Stimulated activated CD4-positive, alpha-beta T cell treated with anti-CD3 and anti-CD28 coated beads, Interleukin-15, amount 100 ng/mL, for 24 hours (primary cell): ENCODE measurements at places on chromosomes 2 and 18.

DNA sequence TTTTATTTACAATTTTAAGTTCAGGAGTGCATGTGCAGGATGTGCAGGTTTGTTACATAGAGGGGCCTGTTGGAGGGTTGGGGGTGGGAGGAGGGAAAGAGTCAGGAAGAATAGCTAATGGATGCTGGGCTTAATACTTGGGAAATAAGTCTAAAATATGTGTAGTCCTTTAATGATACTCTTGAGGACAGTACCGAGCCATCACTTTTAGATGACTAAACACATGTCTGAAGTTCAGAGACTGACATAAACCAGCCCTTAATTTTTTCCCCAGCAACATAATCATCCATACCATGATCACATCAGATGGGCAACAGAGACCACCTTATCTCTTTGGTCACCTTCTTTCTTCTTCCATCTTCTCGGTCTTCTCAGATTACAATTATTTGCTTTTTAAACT, 189.1 kb upstream of the COL3A1 start:
- DNase-seq = no peak

DNA sequence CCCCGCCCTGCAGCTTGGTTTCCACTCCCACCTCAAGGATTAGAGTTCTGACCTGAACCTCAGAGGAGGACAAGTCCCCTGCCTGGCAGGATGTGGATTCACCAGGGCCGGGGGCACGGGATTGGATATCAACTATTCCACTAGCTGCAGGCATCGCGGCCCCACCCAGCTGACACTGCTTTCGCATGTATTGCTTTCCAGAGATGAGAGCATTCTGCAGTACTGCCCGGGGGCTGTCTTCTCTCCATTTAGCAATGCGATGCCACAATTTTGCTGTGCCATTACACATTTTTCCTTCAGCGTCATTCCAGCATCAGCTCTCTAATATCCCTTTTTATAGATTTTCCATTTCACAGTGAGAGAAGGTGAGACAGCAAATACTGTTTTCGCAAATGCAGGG, 42.0 kb downstream of the CTIF start:
- no peak for DNase-seq

- DNase-seq = no peak
Measured at GRCh38 chr2:32882816-32883810, 63.6 kb upstream of the LTBP1 start.

DNA sequence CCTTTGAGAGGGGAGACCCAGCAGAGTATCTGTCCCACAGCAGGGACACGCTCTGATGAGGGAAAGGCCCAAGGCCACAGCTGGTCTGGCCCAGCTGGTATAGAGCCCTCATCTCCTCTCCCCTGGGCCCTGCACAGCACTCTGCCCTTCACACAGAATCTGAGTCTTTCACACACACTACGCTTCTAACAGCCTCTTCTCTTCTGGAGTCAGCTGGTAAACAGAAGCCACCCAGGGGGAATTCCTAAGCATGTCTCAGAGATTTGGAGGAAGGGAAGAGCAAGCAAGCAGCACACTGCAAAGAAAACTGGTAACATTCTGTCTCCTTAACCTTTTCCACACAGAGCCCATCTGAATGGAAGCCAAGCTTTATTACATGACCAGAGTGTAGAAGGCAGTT, 121.1 kb upstream of the ACAA2 start:
- no peak for DNase-seq

DNA sequence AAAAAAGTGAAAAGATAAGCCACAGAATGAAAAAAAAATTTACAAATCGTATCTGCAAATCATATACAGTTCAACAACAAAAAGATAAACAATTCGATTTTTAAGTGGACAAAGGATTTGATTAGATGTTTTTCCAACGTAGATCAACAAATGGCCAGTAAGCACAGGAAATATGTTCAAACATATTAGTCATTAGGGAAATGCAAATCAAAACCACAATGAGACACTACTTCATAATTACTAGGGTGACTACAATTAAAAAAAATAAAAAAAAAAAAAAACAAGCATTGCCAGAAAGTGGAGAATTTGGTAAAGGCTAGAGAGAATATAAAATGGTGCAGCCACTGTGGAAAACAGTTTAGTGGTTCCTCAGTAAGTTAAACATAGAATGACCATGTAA, 38.3 kb upstream of the RNU4ATAC start:
- no peak for DNase-seq

GRCh38 chr2:238202326-238203093, 985 bp downstream of the ILKAP start:
- peak; percentile 30 for DNase-seq

DNA sequence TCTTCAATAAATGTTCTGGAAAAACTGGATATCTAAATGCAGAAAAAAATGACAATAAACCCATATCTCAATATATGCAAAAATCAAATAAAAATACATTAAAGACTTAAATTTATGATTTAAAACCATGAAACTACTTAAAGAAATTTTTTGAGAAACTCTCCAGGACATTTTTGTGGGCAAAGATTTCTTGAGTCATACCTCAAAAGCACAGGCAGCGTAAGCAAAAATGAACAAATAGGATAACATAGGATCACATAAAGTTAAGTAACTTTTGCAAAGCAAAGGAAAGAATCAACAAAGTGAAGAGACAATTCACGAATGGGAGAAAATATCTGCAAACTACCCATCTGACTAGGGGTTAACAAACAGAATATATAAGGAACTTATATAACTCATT, 1545.5 kb downstream of the SUCLG1 start:
- DNase-seq = no peak

DNA sequence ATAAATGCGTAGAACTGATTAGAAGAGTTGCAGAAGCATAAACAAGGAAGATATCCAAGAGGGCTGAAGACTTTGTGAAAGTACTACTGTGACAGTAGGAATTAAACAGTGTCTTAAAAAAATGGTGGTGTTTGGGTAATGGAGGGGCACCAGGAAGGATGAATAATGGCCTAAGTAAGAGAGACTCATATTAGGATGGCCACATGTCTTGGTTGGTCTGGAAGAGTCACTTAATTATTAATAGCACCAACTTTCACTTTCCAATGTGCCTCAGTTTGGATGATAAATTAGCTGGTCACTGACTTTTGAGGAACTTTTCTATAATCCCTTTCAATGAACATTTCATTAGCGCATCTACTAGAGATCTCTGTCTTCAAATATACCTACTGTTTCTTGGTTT, 372.2 kb downstream of the NYAP2 start:
- no peak for DNase-seq

GRCh38 chr2:37343537-37344434, 644 bp upstream of the QPCT start:
- no peak for DNase-seq

DNA sequence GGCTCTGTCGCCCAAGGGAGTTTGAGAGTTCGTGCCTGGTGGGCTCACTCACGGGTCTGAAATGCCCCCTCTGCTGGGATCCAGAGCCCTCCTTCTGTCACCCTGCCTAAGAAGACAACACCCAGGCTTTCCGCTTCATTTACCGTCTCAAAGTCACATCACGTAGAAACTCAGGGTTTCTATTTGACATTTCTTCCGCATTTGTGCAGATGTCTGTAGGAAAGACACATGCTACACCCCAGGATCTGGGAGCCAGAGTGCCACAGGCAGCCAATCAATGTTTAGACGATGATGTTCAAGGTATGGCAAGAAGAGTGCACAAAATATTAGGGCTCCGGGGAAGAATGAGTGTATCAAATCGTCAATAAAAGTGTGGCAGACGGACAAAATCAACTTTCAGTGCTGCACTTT, 24.4 kb upstream of the ACKR3 start:
- DNase-seq = no peak

- no peak for DNase-seq
Measured at GRCh38 chr2:27636766-27637165, 7.9 kb downstream of the GPN1 start.

GRCh38 chr2:228690681-228691080, 509.2 kb upstream of the SPHKAP start:
- no peak for DNase-seq

- peak; percentile 82 for DNase-seq
Measured at GRCh38 chr2:63050334-63051041, at the start of gene OTX1. Gene OTX1 (plus strand): TSS chr2:63050830. CDS start chr2:63052991, 2,161 bp downstream.

- no peak for DNase-seq
Measured at GRCh38 chr2:27805180-27805579, 33.7 kb downstream of the MRPL33 start.

GRCh38 chr18:34018336-34018735, 206.4 kb downstream of the NOL4 start:
- DNase-seq = no peak

- no peak for DNase-seq
Measured at GRCh38 chr2:184049566-184049965, 548.8 kb upstream of the ZNF804A start.

DNA sequence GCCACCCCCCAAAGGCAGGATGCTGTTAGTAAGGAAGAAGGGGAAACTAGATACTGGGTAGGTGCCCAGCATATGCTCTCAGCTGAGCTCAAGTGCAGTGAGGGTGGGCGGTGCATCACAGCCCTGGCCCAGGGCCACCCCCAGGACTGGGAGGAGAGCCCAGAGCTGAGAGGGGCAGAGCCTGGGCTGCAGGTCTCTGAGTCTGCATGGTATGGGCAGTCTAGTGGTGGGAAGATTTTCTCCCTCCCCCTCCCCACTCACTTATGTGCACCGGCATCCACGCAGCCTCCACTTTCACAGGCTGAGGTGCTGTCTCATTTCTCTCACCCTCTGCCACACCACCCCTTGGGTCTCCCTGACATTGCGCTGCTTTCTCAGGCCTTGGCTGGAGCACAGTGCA, 48.5 kb upstream of the CAB39 start:
- peak; percentile 57 for DNase-seq

DNA sequence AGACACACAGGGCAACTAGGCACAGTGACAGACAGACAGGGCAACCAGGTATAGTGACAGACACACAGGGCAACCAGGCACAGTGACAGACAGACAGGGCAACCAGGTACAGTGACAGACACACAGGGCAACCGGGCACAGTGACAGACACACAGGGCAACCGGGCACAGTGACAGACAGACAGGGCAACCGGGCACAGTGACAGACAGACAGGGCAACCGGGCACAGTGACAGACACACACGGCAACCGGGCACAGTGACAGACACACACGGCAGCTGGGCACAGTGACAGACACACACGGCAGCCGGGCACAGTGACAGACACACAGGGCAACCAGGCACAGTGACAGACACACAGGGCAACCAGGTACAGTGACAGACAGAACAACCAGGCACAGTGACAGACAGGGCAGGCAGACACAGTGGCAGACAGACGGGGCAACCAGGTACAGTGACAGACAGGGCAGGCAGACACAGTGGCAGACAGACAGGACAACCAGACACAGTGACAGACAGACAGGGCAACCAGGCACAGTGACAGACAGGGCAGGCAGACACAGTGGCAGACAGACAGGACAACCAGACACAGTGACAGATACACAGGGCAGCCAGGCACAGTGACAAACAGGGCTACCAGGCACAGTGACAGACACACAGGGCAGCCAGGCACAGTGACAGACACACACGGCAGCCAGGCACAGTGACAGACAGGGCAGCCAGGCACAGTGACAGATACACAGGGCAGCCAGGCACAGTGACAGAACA, 64.7 kb upstream of the RAB6C start:
- DNase-seq = no peak

DNA sequence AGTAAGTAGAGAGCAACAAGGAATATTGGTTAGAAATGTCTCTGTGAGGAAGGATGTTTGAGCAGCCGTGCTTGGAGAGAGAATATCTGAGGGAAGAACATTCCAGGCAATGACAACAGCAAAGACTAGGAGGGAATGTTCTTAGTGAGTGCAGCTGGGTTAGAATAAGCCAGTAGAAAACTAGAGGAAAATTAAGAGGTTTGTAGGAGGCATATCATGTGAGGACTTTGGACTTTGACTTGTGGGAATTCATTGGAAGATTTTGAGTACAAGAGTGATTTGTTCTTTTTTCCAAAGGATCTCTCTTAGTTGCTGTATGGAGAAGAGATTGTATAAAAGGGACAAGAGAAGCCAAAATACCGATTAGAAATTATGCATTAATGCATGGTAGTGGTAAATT, 47.2 kb downstream of the PPM1B start:
- DNase-seq = no peak

GRCh38 chr2:94873362-94874276, 2.4 kb downstream of the TEKT4 start:
- DNase-seq = no peak

DNA sequence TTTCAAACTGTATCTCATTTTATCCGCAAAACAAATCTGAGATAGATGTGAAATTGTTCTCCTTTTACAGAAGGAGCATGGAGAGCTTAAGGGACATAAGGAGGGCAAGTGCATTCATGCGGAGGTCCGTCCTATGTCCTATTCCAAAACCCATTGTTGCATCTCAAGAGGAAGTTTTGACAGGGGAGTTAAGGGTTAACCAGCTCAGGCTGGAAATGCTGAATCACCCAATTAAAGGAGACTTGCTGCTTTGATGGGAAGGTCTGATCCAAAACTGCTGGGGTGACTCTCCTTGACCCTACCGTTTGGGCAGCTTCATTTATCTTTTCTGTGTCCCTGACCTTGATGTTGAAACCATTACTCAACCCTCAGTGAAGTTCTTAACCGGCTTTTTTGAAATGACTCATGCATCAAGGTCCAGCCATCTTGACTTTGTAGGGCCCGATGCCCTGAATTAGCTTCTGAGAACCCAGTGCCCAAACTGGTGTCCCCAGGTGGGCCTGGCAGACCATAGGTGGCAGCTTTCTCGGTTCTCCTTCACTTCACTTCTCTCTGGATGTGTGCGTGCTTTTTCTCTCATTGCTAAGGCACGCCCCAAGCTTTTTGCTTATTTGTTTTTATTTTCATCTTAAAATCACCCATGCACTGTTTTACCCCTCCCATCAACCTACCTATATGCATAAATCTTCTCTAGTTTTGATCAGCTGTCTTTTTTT, 15.9 kb upstream of the TXNDC2 start:
- no peak for DNase-seq

- DNase-seq = no peak
Measured at GRCh38 chr2:192513575-192513974, 318.8 kb upstream of the TMEFF2 start.

DNA sequence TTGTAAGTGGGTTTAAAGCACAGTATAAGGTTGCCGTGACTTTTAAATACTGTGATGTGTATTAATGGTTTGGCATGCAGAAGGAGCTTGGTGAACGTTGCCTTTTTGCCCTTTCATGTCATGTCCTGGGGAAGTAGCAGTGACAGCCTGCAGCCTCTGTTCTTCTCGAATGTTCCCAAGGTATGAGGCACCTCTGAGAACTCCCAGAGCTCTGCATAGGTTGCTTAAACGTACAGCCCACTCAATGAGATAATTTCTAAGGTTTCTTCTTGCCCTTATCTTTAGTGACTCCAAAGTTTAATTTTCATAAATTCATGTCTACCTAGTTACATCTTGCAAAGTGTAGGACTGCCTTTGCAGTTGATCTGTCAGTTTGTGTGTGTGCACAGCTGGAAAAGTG, 36.7 kb downstream of the PARD3B start:
- no peak for DNase-seq

GRCh38 chr2:222319586-222320435, 21.0 kb upstream of the PAX3 start:
- peak; percentile 48 for DNase-seq

GRCh38 chr2:167914969-167915368, 332.4 kb downstream of the STK39 start:
- DNase-seq = no peak

DNA sequence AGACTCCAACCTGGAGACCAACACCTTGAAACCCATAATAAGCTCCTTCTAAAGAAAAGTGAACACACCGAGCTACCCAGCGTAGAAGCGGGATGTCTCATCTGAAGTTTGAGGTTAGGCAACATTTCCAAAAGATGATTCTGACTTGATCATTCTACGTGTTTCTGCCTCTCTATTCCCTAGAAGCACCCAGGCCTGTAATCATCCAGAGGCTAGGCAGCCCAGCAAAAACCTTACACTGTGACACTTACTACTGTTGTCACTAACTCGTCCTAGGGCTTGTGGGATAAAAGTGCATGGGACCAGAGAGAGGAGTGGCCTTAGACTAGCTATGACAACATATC, 1.4 kb downstream of the ZBTB14 start:
- DNase-seq = peak; percentile 8
